ENCODE measurements at places on chromosomes 12 and 14. TPM values are rescaled to one million over a fixed set of nuclear protein-coding genes. Genes with fewer than 3 reads are reported as not detected.

GRCh38 chr12:1509413-1510052 is 84.8 kb downstream of the FBXL14 start:
- no peak for DNase-seq

- DNase-seq: peak; percentile 14
These were observed 2.7 kb downstream of the SDR9C7 start for GRCh38 chr12:56931474-56931978.

DNA sequence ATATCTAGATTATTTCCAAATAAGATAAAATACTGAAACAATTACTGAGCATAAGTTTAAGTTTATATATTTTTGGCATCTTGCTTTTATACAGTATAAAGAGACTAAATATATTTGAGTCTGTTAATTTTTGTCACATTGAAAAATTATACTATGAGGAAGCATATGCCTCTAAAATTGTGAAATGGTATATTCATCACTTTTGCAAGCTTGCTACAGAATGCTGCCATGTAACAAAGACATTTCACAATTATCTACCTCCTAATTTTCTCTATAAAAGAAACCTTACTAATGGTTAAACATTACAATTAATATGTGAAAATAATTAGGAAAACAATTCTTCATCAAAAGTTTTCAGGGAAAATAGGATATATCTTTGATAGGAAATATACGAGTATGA is 22.7 kb upstream of the MUCL1 start:
- DNase-seq: no peak

Gene NRDE2
- total RNA-seq: 19.4 TPM

GRCh38 chr12:38898001-38898684 is 7.2 kb downstream of the CPNE8 start:
- DNase-seq: no peak

DNA sequence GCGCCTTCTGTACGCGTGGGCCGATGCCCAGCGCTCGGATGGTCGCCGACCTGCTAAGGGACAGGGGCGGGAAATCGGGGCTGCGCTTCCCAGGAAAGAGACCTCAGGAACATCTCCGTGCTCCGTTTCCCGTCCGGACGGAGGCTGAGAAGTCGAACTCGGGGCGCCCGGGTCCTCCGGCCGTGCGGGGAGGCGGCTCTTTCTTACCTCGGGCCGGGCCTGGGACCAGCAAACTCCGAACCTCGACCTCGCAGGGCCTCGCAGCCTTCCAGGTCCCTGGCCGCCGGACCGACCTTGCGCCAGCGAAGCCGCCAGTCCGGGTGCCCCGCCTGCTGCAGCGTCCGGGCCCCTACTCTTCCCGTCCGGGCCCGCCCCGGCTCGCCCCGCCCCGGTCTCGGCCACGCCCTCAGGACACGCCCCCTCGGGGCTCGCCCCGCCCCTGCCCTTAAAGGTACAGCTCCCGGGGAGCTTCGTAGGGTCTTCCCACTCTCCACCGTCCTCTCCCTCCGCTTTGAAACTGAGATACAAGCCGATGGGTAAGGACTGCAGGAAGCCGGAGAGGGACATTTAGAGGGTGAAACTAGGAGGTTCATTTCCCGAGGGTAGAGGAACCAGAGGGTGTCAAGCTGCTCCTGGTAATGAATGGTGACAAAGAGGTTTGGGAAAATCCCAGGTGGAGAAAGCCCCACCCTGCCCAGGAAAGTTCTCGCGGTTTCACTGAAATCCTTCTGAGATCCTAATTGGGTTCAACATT is at the start of gene SLC8B1:
TSS of gene SLC8B1 (minus strand) at position 324 of the 754 bp plus-strand sequence. CDS start 2,231 bp downstream, outside the sequence.
- DNase-seq: peak; percentile 91

DNA sequence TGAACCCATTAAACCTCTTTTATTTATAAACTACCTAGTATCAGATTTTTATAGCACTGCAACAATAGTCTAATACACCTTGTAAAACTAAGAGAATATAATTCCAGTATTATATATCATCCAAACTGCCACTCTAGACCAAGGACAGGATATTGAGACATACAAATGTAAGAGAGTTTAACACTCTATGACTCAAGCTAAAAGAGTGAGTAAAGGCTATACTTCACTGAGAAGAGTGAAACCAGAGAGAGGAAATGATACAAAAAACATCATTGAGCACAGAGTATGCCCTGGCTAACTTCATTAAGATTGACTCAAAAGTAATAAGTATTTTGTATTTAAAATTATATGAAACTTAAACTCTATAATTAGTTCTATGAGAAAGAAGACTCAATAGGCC is 1951.9 kb upstream of the SEL1L start:
- DNase-seq: no peak

DNA sequence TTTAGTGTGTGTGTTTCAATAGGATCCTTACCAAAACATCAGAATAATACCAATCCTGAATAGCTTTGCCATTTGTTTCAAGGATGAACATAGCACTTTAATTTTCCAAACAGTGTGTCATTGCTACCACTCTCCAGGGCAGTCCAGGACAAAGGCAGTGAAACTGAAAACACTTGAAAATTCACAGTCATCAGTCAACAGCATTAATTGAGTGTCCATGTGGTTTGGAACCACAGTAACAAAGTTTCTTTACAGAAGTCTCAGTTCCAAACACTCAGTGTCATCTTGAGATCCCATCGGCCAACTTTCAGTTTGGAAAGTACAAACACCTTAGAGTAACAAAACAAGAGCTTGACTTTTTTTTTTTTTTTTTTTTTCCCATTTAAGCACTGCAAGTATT is 228.4 kb upstream of the SOX5 start:
- DNase-seq: no peak

GRCh38 chr12:1796515-1797010 is 23.8 kb upstream of the LRTM2 start:
- peak; percentile 72 for DNase-seq

- DNase-seq: no peak
These were observed 87.7 kb downstream of the SAMD4A start for GRCh38 chr14:54654605-54655004.

Measured in left colon (tissue), 2 donors.